Adrenal gland (tissue), 19 donors: ENCODE measurements at places on chromosomes 2 and 18. TPM values are rescaled to one million over a fixed set of nuclear protein-coding genes. Genes with fewer than 3 reads are reported as not detected.

Gene INO80D
- total RNA-seq: 10.2 TPM

DNA sequence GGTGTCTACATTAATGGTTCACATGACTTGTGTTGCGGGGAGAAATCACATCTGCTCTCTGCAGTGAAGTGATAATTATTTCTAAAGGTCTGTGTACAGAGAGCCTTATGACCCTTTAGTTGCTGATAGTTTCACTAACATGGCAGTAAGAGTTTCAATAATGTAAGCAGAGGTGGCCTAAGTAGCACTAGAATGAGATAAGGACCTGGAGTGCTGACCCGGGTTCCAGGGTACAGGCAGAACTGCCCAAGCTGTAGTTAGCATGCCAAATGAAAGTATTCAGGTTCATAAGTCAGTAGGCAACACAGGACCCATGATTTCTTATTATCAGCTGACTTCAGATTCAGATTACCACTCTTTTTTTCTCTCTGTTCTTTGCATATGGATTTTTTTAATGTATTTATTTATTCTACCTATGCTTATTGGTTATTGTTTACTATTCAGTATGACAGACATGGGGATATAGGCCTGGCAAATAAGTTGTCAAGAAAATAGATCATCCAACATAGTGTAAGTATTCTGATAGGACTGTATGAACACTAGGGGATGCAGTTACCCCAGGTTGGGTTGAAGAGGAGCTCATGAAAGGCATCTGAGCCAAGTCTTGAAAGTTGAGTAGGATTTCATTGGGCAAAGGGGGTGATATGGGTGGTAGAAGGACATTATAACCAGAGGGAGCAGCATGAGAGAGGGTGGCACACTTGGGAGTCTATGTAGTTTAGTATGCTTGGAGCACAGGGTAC lies 105.2 kb downstream of the CCDC85A start:
- H3K4me1 ChIP-seq: no peaks in the 10 kb centered on the region
- H3K27me3 ChIP-seq: no peaks in the 10 kb centered on the region
- H3K27ac ChIP-seq: no peak overlapping the region

GRCh38 chr2:235498541-235498940 lies 4.7 kb downstream of the AGAP1 start:
- H3K27me3 ChIP-seq: no peaks in the 10 kb centered on the region
- H3K36me3 ChIP-seq: no peaks in the 10 kb centered on the region
- no peak overlapping the region for H3K4me3 ChIP-seq
- DNase-seq: peak; percentile 73
- no peak overlapping the region for H3K27ac ChIP-seq
- peaks cover 23% of the 10 kb centered on the region for H3K4me1 ChIP-seq

DNA sequence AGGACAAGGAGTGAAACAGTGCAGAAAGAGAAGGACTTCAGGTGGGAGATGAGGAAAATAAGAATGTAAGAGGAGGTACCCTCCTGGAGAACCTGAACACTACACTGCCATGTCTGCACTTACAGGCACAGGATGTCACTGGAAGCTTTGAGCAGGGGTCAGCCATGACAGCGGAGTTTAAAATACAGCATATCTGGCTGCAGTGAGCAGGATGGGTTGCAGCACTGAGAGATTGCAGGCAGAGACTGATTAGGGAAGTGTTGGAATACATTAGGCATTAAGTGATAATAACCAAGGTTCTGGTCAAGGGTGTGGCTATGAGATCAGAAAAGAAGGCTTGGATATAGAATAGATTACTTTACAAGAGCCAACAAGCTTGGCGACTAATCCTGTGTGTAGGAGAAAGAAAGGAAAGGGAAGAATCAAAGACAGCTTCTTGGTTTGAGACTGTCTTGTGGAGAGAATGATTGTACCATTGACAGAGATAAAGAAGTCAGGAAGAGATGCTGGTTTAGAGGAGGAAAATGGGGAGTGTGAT lies 171.1 kb upstream of the RBMS1 start:
- H3K36me3 ChIP-seq: no peaks in the 10 kb centered on the region
- H3K4me3 ChIP-seq: no peak overlapping the region
- H3K4me1 ChIP-seq: no peaks in the 10 kb centered on the region
- H3K27me3 ChIP-seq: no peaks in the 10 kb centered on the region
- no peak for DNase-seq
- H3K27ac ChIP-seq: no peak overlapping the region

GRCh38 chr18:78993014-78993926 lies 13.7 kb downstream of the SALL3 start:
- H3K4me1 ChIP-seq: no peaks in the 10 kb centered on the region
- no peak overlapping the region for H3K27ac ChIP-seq
- H3K27me3 ChIP-seq: peaks cover 3% of the 10 kb centered on the region
- H3K36me3 ChIP-seq: no peaks in the 10 kb centered on the region
- no peak for DNase-seq
- no peak overlapping the region for H3K4me3 ChIP-seq

Gene CD207
- total RNA-seq: not detected
